ENCODE measurements at places on chromosomes 1 and 21. TPM values are rescaled to one million over a fixed set of nuclear protein-coding genes. Genes with fewer than 3 reads are reported as not detected.

- no peaks in the 10 kb centered on the region for H3K4me1 ChIP-seq
- H3K27me3 ChIP-seq, result no peaks in the 10 kb centered on the region
- peaks cover 66% of the 10 kb centered on the region for H3K36me3 ChIP-seq
- no peak for DNase-seq
- H3K27ac ChIP-seq, result no peak overlapping the region
These were observed 51.6 kb downstream of the GDAP2 start for GRCh38 chr1:117877823-117878222.

DNA sequence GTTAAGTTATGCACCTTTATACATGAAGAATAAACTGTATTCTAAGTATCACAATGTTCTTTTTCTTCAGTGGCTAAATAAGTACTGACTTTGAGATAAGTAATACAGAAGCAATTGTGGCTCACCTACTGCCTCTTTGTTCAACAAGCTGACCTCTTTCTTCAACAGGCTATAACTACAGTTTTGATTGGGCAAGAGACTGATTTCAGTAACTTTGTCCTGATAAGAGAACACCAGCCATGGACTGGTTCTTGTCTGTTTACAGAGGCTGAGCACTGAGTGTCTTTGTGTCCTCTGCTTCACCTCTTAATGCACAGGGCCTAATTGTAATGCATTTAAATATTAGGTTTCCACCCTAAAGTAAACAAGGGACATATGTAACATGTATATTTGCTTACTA is 34.6 kb upstream of the PDE4B start:
- no peaks in the 10 kb centered on the region for H3K4me1 ChIP-seq
- no peak overlapping the region for H3K4me3 ChIP-seq
- H3K27ac ChIP-seq, result no peak overlapping the region

DNA sequence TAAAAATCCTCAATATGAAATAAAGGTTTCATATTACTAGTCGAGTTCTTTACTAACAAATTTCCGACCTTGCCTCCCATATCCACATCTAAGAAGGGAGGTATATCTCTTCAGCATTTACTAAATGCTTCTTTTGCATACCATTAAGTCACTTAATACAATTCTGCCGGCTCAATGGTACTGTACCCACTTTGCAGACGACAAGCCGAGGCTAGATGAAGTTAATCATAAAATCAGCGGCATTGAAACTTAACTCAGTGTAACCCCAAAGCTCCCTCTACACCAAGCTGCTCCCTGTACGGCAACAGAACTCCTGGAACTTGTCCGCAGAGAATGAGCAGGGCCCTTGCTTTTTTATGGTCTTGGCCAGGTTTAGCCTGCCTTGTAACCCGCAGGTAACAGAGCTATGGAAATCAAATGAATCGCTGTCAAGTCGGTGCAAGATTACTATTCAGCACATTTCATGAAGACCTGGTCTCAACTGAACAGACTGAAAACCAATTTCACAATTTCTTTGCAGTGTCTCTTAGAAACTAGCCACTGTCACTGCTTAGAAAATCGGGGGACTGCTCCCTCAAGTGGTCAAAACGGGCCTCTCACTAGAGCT is 738 bp downstream of the INTS7 start:
- peaks cover 56% of the 10 kb centered on the region for H3K36me3 ChIP-seq
- peaks cover 1% of the 10 kb centered on the region for H3K27me3 ChIP-seq
- peaks cover 52% of the 10 kb centered on the region for H3K4me1 ChIP-seq

DNA sequence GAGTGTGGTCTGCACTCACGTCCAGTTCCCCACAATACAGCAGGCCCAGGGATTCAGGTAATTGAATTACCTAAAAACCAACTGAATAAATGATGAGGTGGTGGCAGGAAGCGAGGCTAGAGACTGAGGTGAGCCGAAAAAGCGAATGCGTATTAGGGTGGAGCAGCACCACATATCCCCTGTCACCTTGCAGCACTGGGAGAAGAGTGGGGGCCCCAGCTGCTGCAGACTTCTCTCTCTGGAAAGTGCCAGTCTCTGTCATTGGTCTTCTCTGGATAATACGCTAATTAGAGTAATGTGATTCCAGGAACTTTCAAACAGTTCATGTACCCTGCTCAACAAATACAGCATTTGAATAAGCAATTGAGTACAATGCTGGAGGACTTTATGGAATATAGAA is 199.0 kb downstream of the RPS6KC1 start:
- peaks cover 2% of the 10 kb centered on the region for H3K36me3 ChIP-seq
- H3K27ac ChIP-seq, result no peak overlapping the region
- DNase-seq, result no peak
- no peaks in the 10 kb centered on the region for H3K4me1 ChIP-seq
- H3K4me3 ChIP-seq, result no peak overlapping the region

DNA sequence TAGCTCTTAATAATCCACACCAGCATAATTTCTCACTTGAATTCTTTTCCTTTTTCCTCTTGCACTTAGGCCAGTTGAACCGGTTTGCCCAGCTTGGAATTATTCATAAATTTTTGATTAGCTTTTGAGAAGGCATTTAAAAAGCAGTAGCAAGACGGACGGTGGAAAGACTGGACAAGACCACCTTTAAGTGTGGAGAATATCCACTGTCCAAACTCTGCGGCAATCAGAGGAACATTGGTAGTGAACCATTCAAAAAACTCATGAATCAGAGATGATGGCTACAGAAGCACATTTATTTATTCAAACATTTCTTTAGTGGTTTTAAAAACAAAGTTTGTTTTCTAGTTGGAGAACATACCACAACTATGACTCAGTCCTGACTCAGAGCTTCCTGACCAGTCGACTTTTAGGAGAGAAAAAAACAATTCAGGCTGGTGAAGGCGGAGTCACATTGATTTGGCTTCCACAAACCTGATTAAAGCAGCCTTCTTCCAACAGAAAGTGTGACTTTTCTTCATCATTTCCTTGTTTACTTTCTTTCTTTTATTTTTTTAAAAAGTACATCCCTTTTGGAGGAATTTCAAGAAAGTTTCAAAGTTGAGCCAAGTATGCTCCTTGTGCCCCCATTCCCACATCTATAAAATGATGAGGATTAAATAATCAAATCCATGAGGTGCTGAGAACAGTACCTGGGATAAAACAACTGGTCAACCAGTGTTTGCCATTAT is 128.8 kb downstream of the ADSS2 start:
- peak overlapping the region; percentile 24 for H3K4me3 ChIP-seq
- no peaks in the 10 kb centered on the region for H3K36me3 ChIP-seq
- H3K27me3 ChIP-seq, result no peaks in the 10 kb centered on the region

GRCh38 chr1:1442069-1442770 is 6.7 kb downstream of the VWA1 start:
- H3K4me3 ChIP-seq, result no peak overlapping the region
- peaks cover 4% of the 10 kb centered on the region for H3K4me1 ChIP-seq
- peaks cover 6% of the 10 kb centered on the region for H3K27me3 ChIP-seq
- no peak overlapping the region for H3K27ac ChIP-seq

GRCh38 chr1:46822248-46822826 is 23.5 kb downstream of the CYP4B1 start:
- H3K4me3 ChIP-seq, result no peak overlapping the region
- H3K36me3 ChIP-seq, result no peaks in the 10 kb centered on the region
- no peaks in the 10 kb centered on the region for H3K4me1 ChIP-seq
- DNase-seq, result no peak

- peaks cover 52% of the 10 kb centered on the region for H3K4me1 ChIP-seq
- no peak overlapping the region for H3K4me3 ChIP-seq
- H3K27ac ChIP-seq, result no peak overlapping the region
- H3K36me3 ChIP-seq, result peaks cover 33% of the 10 kb centered on the region
These were observed 32.2 kb downstream of the SLC30A7 start for GRCh38 chr1:100928128-100928527.

GRCh38 chr1:194917769-194918168 is 1690.5 kb downstream of the KCNT2 start:
- H3K4me1 ChIP-seq, result no peaks in the 10 kb centered on the region
- no peaks in the 10 kb centered on the region for H3K36me3 ChIP-seq
- no peaks in the 10 kb centered on the region for H3K27me3 ChIP-seq
- H3K4me3 ChIP-seq, result no peak overlapping the region
- no peak overlapping the region for H3K27ac ChIP-seq

- H3K4me1 ChIP-seq, result peaks cover 12% of the 10 kb centered on the region
- peak overlapping the region; percentile 88 for H3K27ac ChIP-seq
- H3K4me3 ChIP-seq, result peak overlapping the region; percentile 71
- no peaks in the 10 kb centered on the region for H3K36me3 ChIP-seq
- DNase-seq, result no peak
- no peaks in the 10 kb centered on the region for H3K27me3 ChIP-seq
These were observed 9.0 kb upstream of the CDC20 start for GRCh38 chr1:43349594-43350306.

- H3K4me1 ChIP-seq, result peaks cover 4% of the 10 kb centered on the region
- H3K27me3 ChIP-seq, result no peaks in the 10 kb centered on the region
- no peak overlapping the region for H3K4me3 ChIP-seq
- no peak overlapping the region for H3K27ac ChIP-seq
- no peaks in the 10 kb centered on the region for H3K36me3 ChIP-seq
These were observed 93.1 kb downstream of the SLC16A1 start for GRCh38 chr1:112862753-112863426.

- no peaks in the 10 kb centered on the region for H3K27me3 ChIP-seq
- H3K4me3 ChIP-seq, result no peak overlapping the region
- no peaks in the 10 kb centered on the region for H3K36me3 ChIP-seq
- no peak overlapping the region for H3K27ac ChIP-seq
- H3K4me1 ChIP-seq, result no peaks in the 10 kb centered on the region
These were observed 109.8 kb downstream of the ROR1 start for GRCh38 chr1:63883494-63884235.

- no peak for DNase-seq
- H3K36me3 ChIP-seq, result no peaks in the 10 kb centered on the region
These were observed 47.6 kb upstream of the POFUT2 start for GRCh38 chr21:45335151-45335760.

- H3K27me3 ChIP-seq, result peaks cover 35% of the 10 kb centered on the region
- H3K36me3 ChIP-seq, result no peaks in the 10 kb centered on the region
- no peak overlapping the region for H3K4me3 ChIP-seq
- H3K4me1 ChIP-seq, result no peaks in the 10 kb centered on the region
- H3K27ac ChIP-seq, result no peak overlapping the region
- no peak for DNase-seq
These were observed 1528.6 kb upstream of the TPTE start for GRCh38 chr21:8992731-8993174.

DNA sequence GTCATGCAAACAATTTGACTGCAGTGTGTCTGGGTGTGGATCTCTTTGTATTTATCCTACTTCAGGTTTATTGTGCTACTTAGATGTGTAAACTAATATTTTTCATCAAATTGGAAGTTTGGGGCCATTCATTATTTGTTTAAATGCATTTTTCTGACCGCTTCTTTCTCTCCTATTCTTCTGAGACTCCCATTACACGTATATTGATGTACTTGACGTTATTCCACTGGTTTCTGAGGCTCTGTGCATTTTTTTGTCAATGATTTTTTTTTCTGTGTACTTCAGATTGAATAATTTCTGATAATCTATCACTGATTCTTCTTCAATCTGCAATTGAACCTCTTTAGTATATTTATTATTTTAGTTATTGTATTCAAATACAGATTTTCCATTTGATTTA is 276.8 kb downstream of the RYR2 start:
- no peaks in the 10 kb centered on the region for H3K4me1 ChIP-seq
- H3K4me3 ChIP-seq, result no peak overlapping the region
- H3K27me3 ChIP-seq, result peaks cover 2% of the 10 kb centered on the region
- no peaks in the 10 kb centered on the region for H3K36me3 ChIP-seq
- H3K27ac ChIP-seq, result no peak overlapping the region

GRCh38 chr1:23018661-23019093 is 591 bp upstream of the KDM1A start:
- peak; percentile 3 for DNase-seq
- peaks cover 17% of the 10 kb centered on the region for H3K36me3 ChIP-seq
- peaks cover 32% of the 10 kb centered on the region for H3K4me1 ChIP-seq
- no peaks in the 10 kb centered on the region for H3K27me3 ChIP-seq

- peak overlapping the region; percentile 97 for H3K27ac ChIP-seq
- H3K4me3 ChIP-seq, result peak overlapping the region; percentile 99
- peaks cover 36% of the 10 kb centered on the region for H3K4me1 ChIP-seq
These were observed 630 bp downstream of the MTF2 start for GRCh38 chr1:93079685-93080141.

DNA sequence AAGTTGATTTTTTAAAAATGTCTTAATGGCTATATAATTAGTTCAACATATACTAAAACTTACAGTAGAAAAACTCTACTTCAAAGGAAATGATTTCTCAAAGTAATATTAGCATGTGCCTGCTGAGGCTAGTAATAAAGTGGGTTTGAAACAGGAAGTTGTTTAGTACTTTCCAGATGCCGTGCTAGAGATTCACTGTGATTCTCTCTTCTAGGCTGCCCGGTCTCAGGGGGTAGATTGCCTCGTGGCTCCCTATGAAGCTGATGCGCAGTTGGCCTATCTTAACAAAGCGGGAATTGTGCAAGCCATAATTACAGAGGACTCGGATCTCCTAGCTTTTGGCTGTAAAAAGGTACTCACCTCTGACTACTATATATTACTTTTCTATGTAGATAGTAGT is 9.1 kb downstream of the EXO1 start:
- H3K4me1 ChIP-seq, result no peaks in the 10 kb centered on the region
- DNase-seq, result no peak
- H3K27ac ChIP-seq, result no peak overlapping the region

- H3K27ac ChIP-seq, result no peak overlapping the region
- no peak overlapping the region for H3K4me3 ChIP-seq
- H3K4me1 ChIP-seq, result peaks cover 11% of the 10 kb centered on the region
- H3K36me3 ChIP-seq, result no peaks in the 10 kb centered on the region
These were observed 19.8 kb downstream of the CD1D start for GRCh38 chr1:158200527-158200926.

- DNase-seq, result peak; percentile 98
- no peaks in the 10 kb centered on the region for H3K27me3 ChIP-seq
- H3K27ac ChIP-seq, result peak within 1 kb of the TSS; percentile 98
- peaks cover 44% of the 10 kb centered on the region for H3K36me3 ChIP-seq
These were observed at the start of gene SRSF10 for GRCh38 chr1:23979881-23980727. Gene SRSF10 (minus strand): TSS chr1:23980327. CDS start chr1:23980255, 72 bp downstream.

Gene ERICH3
- not detected for total RNA-seq

Gene NPR1
- not detected for total RNA-seq

Gene ESRRG
- total RNA-seq, result not detected

Gene SLC50A1
- total RNA-seq, result 59.7 TPM

Gene LMX1A
- not detected for total RNA-seq

Gene ZNF672
- 45.1 TPM for total RNA-seq

Gene GSTM1
- total RNA-seq, result 47.9 TPM

Gene PDE4DIP
- total RNA-seq, result 19.6 TPM

Gene PTGER3
- not detected for total RNA-seq

Gene NBPF4
- total RNA-seq, result not detected

Gene LRRC8C
- total RNA-seq, result 34.4 TPM

All from activated CD8-positive, alpha-beta T cell treated with anti-CD3 and anti-CD28 coated beads for 36 hours (primary cell).